Activated naive CD8-positive, alpha-beta T cell treated with anti-CD3 and anti-CD28 coated beads, Interleukin-2, amount 10 ng/mL, durations not matched to agents 7 days and 5 days (primary cell): ENCODE measurements at places on chromosomes 7 and 10. TPM values are rescaled to one million over a fixed set of nuclear protein-coding genes. Genes with fewer than 3 reads are reported as not detected.

DNA sequence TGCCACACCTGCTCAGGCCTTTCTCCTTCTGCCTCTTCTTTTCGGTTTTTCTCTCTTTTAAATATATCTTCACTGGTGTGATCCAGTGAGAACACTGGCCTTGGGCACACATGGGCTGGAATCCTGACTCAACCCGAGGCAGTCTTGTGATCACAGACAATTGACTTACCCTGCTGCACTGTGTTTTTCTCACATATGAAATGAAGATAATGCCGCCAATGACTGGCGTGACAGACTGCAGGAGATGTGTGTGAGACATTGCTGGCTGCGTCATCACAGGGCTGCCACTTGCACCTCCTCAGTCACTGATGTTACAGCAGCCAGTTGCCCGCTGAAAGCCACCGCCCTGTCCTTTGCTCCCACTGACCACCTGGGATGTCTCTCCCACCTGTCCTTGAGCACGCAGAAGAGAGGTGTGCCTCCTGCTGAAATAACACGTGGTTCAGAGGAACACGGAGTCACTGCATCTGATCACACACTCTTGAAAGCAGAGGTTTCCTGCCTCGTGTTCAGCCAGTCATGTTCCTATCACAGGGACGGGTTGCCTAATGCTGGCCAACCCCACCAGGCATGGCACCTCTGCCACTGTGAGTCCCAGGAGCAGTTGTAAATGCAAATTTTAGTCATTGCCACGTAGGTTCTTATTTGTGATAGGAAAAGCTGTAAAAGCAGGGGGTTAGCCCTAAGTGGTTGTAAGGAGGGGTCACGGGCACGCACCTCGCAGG is 124.6 kb upstream of the LANCL2 start:
- H3K4me1 ChIP-seq, result no peaks in the 10 kb centered on the region
- no peaks in the 10 kb centered on the region for H3K36me3 ChIP-seq
- no peak for DNase-seq
- no peak overlapping the region for H3K4me3 ChIP-seq
- H3K27me3 ChIP-seq, result peaks cover 2% of the 10 kb centered on the region

DNA sequence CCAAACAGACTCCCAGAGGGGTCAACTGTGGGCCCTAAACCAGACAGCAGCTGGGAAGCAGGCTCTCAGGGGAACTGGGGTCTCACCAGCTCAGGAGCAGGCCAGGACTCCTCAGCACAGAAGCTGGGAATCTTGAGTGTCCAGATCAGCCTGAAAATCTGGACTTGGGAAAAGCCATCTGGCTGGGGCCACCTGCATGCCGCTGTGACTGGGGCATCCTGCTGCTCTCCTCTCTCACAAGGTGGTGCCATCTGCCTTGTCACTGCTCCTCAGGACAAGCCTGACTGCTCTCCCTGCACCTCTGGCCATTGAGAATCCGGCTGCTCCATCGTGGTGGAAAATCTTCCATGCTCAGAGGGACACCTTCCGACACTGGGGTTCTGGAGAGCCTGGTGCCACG is 141.4 kb downstream of the PLPP4 start:
- DNase-seq, result no peak
- no peaks in the 10 kb centered on the region for H3K36me3 ChIP-seq
- no peak overlapping the region for H3K4me3 ChIP-seq
- no peak overlapping the region for H3K27ac ChIP-seq
- peaks cover 2% of the 10 kb centered on the region for H3K4me1 ChIP-seq
- H3K27me3 ChIP-seq, result no peaks in the 10 kb centered on the region

DNA sequence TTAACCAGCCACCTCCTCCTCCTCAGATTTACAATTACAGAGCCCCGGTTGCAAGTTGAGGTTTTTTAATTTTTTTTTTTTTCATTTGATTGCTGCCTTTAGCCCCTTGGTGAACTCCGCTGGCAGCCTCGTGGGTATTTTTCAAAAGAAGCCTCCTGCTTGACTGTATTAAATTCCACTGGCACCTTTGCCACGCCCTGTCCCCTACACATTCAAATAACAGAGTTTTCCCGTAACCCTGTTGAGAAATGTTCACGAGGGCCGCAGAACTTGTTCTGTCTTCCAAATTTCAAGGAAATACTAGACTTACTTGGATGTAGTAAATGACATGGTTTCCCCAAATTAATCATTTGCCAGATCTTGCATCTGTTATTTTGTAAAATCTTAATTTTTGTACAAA is 167.0 kb downstream of the ARID5B start:
- H3K27me3 ChIP-seq, result no peaks in the 10 kb centered on the region
- H3K4me1 ChIP-seq, result peaks cover 58% of the 10 kb centered on the region
- no peak for DNase-seq
- no peak overlapping the region for H3K4me3 ChIP-seq
- H3K27ac ChIP-seq, result no peak overlapping the region

The SCIN gene
- total RNA-seq, result 0.77 TPM

The SHTN1 gene
- total RNA-seq, result 0.61 TPM

The NUTM2D gene
- total RNA-seq, result 2.6 TPM
